Activated CD4-positive, alpha-beta T cell treated with anti-CD3 and anti-CD28 coated beads, Interleukin-2, amount 50 U/mL, for 1 hour (primary cell): ENCODE measurements at places on chromosomes 1 and 21.

GRCh38 chr1:42937836-42938644, 20.6 kb downstream of the SLC2A1 start:
- no peak for DNase-seq

DNA sequence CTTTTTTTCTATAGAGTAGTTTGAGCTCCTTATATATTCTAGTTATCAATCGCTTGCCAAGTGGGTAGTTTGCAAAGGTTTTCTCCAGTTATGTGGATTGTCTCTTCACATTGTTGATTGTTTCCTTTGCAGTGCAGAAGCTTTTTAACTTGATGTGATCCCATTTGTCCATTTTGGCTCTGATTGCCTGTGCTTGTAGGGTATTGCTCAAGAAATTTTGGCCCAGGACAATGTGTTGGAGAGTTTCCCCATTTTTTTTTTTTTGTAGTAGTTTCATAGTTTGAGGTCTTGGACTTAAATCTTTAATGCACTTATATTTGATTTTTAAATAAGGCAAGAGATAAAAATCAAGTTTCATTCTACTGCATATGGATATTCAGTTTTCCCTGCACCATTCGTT, 774.8 kb upstream of the ADAMTS5 start:
- DNase-seq: no peak

- DNase-seq: no peak
Observed at GRCh38 chr1:174914991-174915390, 84.8 kb upstream of the CACYBP start.

- no peak for DNase-seq
Observed at GRCh38 chr1:17717594-17718535, 37.3 kb upstream of the ACTL8 start.

DNA sequence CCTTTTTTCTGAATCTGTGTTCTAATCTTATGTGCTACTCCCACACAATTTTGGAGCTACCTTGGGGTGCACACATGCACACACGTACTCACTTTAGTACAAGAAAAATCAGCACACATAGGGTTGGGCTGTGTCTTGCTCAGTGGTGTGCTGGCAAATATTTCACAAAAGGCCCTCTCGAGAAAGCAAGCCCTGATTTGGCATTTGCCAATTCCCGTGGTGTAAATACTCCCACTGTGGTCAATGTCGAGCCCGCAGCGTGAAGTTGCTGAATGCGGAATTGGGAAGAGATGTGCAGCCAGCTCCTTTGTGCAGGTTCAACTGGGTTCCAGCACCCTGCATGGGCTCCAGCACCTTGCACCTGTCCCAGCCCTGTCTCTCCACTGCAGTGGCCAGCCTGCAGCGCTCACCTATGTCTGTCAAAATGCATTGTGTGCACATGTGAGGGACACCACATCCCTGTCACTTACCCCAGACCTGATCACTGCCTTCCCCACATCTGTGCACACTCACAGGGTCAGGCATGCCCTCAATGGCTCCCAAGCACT, 78.4 kb upstream of the WNT4 start:
- DNase-seq: no peak

- no peak for DNase-seq
Observed at GRCh38 chr1:205144046-205144720, 22.4 kb upstream of the RBBP5 start.
